ENCODE measurements at places on chromosomes 11 and 22.

DNA sequence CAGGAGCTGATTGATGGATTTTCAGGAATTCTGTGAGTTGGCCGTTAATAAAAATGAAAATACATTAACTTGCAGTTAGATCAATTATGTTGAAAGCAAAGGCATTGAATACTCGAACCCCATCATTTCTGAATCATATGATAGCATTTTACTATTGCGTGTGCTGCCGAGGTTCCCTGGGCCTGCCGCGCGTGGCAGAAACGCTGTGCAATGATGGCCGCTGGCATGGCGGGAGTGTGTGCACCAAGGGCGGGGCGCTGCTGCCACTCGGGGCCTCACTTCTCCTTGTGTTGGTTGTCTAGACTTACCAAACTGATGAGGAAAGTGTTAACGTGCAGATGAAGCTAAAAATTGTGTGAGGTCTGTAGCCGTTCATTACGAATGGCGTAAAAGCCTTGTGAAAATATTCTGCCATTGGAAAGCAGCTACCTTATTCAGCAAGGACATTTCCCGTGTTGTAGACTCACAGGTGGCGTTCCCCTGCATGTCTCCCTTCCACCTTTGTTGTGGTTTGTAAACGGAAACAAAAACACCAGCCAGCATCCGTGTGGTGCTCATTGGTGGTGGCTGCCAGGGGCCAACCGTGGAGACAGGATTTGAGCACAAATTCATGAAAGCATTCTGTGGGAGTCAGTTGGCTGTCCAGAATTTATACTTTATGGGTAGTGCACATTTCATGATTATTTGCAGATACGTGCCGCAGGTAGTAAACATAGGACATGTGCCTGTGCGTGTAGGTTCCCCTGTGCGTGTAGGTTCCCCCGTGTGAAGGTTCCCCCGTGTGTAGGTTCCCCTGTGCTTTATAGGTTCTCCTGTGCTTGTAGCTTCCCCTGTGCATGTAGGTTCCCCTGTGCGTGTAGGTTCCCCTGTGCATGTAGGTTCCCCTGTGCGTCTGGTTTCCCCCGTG lies 5.9 kb upstream of the GRAMD4 start:
- DNase-seq: no peak

DNA sequence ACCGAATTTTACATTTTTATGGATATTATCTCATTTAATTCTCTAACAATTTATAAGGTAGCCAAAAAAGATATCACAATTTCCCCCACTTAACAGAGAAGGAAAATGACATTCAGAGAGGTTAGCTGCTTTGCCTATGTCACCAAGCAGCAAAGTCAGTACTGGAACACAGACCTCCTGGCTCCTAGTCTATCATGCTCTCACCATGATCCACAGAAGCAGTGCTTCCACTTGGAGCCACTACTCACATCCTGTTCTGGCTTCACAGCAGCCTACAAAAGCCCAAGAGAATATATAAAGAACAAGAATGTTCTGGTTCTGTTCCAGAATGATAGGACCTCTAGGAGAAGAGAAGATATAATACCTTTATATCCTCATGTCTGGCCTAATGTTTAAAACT lies 59.5 kb upstream of the SCUBE2 start:
- DNase-seq: no peak

GRCh38 chr11:66593303-66593635 lies 284 bp downstream of the CCS start:
- no peak for DNase-seq

DNA sequence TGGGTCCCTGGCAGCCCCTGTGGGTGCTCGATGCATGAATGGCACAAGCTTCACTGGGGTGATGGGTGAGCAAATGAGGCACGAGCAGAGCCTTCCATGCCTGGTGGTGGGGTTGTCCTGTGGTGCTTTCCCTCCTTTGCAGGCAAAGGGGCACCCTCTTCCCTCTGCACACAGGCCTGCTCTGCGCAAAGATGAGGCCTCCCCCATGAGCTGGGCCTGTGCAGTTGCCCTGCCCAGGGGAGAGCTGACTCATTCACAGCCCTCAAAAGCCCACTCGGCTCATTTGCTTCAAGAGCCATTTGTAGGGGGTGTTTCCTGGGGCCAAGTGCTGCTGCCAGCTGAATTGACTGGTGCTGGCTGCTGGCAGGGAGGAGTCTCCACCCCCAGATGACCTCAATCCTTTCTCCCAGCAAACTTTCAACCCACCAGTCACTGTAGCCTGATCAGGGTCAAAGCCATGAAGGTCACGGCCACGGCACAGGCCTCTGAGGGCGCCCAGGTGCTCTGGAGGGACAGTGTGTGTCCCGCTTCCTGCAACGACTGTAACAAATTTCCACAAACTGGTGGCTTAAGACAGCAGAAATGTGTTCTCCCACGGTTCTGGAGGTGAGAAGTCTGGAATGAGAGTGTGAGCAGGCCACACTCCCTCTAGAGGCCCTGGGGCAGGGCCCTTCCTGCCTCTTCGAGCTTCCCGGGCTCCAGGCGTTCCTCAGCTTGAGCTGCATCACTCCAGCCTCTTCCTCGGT lies 48.8 kb upstream of the ANO1 start:
- DNase-seq: no peak

GRCh38 chr11:95680169-95680929 lies 109.2 kb downstream of the FAM76B start:
- DNase-seq: no peak

DNA sequence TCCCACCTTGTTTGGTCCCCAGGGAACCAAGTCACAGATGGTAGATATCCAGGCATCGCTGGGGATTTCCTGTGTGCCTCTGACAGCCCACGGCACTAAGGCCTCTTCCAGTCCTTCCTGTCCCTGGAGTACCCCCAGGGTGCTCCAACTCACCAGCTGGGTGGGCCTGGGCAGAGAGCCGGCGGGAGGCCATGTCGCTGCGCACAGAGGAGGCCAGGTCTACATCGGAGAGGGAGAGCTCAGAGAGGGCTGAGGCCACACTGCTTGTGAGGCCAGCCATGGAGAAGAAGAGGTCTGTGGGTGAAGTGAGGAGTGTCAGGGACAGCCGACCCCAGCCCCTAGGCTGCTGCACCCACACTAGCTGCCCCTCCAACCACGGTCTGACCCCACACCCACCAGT lies 5.3 kb downstream of the ATG2A start:
- DNase-seq: no peak

GRCh38 chr11:59097113-59097708 lies 9.8 kb upstream of the FAM111B start:
- no peak for DNase-seq

DNA sequence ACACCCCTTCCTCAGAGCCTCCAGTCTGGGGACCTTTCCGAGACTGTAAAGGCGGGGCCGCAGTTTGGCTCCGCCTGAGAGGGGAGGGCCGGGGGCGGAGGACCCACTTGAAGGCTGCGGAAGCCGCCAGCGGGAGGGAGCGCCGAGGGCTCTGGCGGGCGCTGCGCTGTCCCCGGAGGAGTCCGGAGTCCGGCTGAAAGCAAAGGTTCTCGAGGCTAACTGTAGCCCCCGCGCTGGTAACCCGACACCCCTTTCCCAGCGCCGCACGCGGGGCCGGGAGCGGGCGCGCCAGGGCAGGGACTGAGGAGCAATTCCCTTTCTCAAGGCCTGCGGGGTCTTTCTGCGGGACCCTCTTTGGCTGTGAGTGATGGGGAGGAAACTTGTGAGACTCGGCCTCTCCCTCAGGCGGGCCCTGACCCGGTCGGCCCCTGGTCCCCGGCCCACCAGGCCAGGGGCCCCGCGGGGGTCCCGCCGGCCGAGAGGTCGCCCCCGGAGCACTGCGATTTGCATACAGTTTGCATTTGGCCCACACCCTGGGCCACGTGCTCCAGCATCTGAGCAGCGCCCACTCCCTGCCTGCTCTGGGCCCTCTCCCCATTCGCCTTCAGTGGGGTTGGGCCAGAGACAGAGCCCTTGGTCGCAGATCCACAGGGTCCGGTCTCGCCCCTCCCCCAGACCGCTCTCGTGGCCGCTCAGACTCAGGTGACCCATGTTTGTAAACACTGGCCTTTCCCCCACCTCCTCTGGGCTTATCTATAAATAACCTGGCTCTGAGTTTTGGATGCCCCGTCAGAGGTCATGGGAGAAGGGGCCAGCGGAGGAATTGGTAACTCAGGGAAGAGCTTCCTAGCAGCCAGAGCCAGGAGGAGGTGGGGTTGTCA lies 519 bp upstream of the ART5 start:
- no peak for DNase-seq

DNA sequence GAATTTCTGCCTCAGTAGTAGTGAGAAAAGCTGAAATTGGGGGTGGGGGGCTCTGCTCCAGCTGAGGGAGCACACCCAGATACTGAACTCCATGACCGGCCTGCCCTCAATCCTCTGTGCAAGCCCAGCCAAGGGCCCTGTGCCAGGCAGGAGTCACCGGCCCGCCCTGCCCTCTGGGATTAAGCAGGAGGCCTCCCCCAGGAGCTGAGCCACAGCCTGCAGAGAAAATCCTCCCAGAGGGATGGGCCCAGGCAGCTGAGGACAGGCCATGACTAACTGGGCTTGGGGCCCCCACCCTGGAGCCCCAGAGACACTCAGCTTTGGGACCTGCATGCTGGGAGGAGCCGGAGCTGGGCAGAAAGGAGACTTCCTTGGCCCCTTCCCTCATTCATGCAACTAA lies 48.8 kb downstream of the MN1 start:
- DNase-seq: no peak

- DNase-seq: no peak
These were observed 662 bp downstream of the MUC5B start for GRCh38 chr11:1223346-1224110.

DNA sequence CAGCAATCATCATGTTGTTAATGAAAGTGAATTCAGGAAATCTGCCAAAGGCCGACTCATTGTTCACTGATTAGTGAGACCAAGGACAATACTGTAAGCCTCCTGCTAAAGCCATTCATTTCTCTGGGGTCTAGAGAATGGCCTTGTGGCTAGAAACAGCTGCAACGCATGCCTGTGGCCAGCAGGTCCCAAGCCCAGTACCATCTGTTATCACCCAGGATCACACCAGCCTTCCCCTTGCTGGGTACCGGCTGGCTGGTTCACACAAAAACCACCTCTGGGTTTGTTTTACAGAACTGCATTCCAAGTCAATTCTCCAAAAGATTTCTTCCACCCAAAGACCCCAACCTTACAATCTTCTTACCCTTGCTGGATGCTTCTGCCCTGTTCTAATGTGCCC lies 1.1 kb downstream of the PLAAT5 start:
- DNase-seq: no peak

DNA sequence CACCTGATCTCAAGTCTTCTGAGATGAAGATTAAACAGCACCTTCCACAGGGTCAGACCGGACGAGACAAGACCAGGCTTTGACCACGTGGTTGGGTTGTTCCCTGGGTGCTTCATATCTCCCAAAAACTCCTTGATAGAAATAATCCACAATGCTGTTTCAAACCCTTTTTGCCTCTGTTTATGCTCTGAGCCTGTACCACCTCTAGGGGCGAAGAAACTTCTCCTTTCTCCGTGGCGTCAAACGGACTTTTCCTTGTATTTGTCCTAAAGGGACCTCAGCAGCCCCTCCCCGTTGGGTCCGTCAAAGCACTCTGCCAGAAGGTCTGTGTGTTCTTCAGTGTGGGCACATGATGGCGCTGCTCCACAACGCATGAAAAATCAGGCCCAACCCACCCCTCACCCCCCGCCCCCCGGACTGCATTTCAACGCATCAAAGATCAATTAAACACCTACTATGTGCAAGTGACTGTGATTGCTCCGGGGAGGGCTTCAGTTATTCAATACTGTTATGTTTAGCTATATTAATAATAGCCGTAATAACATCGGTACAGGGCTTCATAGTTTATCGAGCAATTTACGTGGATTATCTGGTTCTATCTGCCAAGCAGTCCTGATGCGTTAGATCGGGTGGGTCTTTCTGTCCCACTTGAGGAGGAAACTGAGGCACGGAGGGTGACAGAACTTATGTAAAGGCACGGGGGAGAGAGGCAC lies 17.3 kb upstream of the EIF3D start:
- DNase-seq: no peak

DNA sequence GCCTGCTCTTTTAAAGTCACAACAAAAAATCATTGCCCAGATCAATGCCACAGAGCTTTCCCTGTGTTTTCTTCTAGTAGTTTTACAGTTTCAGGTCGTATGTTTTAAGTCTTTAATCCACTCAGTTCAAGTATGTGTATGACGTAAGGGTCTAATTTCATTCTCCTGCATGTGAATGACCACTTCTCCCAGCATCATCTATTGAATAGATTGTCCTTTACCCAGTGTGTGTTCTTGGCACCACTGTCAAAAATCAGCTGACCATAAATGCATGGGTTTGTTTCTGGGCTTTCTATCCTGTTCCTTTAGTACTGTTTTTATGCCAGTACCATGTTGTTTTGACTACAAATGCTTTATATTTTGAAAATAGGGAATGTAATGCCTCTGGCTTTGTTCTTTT lies 28.1 kb downstream of the INTS4 start:
- no peak for DNase-seq

GRCh38 chr11:64577202-64577601 lies 13.8 kb upstream of the SLC22A12 start:
- no peak for DNase-seq

GRCh38 chr11:12559011-12559410 lies 115.2 kb upstream of the TEAD1 start:
- DNase-seq: no peak

- DNase-seq: no peak
These were observed 324.2 kb downstream of the MIAT start for GRCh38 chr22:26981541-26981940.

GRCh38 chr11:110174645-110175310 lies 81.6 kb downstream of the ZC3H12C start:
- no peak for DNase-seq

GRCh38 chr11:16338393-16338792 lies 18.0 kb downstream of the SOX6 start:
- no peak for DNase-seq

GRCh38 chr22:24459911-24460310 lies 32.5 kb downstream of the ADORA2A start:
- no peak for DNase-seq

DNA sequence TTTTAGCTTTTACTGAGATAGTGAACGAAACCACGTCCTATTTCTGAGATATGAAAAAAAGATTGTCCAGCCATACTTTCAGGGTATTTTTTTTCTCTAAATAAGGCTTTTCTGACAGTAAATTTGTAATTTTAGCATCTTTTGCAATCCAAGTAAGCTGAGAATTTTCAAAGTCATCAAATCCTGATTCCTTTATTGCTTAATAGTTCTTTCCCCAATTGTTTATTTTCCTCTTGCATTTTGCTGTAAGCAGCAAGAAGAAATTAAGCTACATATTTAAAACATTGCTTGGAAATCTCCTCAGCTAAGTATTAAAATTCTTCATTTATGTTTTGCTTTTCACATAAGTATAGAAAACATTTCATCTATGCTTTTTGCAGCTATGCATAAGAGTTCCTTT lies 493.3 kb upstream of the CCDC179 start:
- no peak for DNase-seq

DNA sequence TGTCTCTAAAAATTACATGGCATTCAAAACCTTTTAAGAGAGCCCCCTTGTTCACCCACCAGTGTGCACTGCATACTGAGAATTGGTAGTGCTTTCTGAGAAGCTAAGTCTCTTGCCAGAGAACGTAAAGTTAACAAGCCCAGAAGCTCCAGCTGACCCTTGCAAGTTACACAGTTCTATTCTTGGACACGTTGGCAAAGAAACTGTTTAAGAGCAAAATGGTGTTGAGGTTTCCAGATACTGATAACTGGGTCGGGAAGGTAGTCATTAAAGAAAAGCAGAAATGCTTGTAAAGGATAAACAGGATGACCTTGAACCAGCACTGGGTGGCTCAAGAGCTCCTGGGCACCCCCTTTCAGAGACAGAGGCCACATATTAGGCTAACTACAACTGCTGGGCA lies 284.8 kb downstream of the CADM1 start:
- no peak for DNase-seq

GRCh38 chr11:116807601-116808261 lies 15.4 kb downstream of the APOA4 start:
- DNase-seq: no peak

Data from NCI-H187 treated with DMSO at 0.1 percent for 48 hours (cell line).